ENCODE measurements at places on chromosomes 3 and 15. TPM values are rescaled to one million over a fixed set of nuclear protein-coding genes. Genes with fewer than 3 reads are reported as not detected.

- DNase-seq: no peak
Observed at GRCh38 chr3:95120921-95121320, 1058.1 kb downstream of the NSUN3 start.

DNA sequence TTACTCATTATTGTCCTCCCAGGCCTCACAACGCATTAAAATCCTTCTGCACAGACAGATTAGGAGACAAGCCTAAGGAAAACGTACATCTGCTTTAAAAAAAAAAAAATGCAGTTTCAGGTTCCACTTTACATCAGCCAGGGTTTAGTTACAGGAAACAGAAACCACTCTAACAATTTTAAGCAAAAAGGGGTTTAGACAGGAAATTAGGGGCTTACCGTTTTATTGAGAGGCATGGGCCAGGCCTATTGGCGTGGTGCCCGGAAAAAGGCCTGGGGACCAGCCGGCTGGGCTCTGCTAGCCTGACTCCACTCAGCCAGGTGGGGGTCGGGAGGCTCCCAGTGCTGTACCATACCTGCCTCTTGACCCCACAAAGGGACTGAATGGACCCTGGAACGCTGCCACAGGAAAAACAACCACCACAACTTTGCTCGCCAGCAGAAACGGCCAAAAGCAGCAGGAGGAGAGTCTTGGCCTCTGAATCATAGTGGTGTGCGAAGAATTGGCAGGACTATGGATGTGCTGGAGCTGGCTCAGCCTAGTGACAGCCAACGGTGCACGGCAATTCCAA, 124.3 kb downstream of the CHSY1 start:
- DNase-seq: no peak

DNA sequence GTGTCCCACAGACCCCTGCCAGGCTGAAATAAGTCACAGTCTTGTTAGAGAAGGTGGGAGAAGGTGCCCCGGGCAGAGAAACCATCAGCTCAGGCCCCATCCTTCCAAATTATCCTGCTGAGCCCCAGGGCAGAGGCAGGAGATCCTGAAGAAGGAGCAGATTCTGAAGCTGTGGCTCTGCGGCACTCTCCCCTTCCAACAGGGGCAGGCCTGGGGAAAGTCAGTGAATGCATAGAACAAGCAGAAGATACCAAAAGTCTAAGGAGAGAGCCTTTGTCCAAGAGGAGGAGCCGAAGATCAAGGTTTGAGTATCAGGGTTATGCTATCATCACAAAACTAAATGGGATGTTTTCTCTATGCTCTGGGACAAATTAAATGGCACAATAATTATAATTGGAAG, 249.3 kb downstream of the XXYLT1 start:
- DNase-seq: no peak

- no peak for DNase-seq
Observed at GRCh38 chr3:146894406-146894805, 289.3 kb upstream of the PLSCR5 start.

- no peak for DNase-seq
Observed at GRCh38 chr3:9870978-9871377, 9.1 kb downstream of the CIDEC start.

GRCh38 chr3:89685731-89686130, 578.3 kb downstream of the EPHA3 start:
- no peak for DNase-seq

DNA sequence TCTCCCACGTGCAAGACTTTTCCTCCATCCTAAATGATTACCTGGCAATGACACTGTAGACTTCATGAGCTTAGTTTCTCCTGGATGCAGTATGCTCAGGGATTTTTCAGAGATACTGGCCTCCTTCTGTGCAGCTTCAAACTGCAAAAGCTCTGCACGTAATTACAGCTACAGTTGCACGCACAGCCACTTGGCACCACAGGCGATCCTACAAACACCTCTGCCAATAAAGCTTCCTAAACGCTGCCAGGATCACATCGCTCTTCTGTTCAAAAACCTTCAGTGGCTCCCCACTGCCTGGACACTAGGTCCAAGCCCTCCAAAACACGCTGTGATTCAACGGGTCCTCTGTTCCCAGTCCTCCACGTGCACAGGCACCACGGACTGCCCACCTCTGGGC, 49.5 kb downstream of the NUP210 start:
- no peak for DNase-seq

DNA sequence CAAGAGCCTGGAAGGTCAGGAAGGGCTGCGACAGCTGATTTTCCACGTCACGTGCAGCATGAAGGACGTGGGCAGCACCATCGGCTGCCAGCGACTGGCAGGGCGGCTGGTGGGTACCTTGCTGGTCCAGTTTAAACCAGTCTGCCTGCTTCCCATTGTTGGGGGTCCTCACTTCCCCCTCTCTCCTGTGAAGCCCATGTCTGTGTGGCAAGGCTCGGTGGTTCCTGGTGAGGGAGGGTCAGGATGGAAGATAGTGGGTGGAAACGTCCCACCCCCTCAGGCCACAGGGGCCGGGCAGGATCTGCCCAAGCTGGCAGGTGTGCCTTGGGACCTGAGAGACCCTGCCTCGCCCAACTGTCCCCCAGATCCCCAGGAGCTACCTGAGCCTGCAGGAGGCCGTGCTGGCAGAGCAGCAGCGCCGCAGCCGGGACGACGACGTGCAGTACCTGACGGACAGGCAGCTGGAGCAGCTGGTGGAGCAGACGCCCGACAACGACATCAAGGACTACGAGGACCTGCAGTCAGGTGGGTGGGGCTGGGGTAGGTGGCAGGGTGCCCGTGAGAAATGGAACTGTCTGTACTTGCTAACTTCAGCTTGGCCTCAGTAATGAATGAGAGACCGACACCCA, 108.2 kb downstream of the LRRK1 start:
- DNase-seq: peak; percentile 79

- DNase-seq: no peak
Observed at GRCh38 chr3:48405343-48405881, 24.5 kb downstream of the PLXNB1 start.

- DNase-seq: no peak
Observed at GRCh38 chr3:16239086-16239770, 25.5 kb downstream of the DPH3 start.

DNA sequence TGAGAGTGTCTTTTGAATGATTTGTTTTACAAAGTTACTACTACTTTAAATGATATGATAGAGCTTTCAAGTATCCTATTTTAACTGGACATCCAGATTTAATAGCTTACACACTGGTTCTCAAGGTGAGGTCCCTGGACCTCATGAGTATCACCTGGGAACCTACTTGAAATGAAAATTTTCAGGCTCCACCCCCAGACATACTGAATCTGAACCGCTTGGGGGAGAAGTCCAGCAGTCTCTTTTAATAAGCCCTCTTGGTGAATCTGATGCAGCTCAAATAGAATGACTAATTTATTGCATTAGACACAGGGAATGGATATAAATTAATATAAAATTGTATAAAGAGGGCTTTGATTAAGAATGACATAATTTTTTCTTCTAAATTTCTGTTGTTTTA, 29.4 kb upstream of the SLITRK3 start:
- no peak for DNase-seq

- DNase-seq: no peak
Observed at GRCh38 chr15:70060993-70061305, 36.8 kb downstream of the TLE3 start.

DNA sequence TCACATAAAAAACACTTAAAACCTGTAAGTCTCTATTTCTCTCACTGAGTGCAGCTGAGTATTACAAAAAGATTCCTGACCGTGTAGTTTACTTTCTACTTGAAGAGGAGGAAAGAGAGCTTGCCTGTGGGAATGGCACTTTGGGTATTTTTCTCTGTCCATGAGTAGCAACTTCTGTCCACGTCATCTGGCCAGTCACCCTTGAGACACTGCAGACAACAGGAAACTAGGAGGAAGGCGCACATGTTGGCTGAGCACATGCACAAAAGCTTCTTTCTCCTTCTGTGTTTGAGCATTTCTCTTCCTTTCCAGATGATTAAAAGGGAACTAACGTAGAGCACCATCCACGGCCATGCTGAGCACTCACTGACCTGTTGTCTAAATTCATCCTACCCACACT, 19.7 kb downstream of the STARD5 start:
- DNase-seq: no peak

DNA sequence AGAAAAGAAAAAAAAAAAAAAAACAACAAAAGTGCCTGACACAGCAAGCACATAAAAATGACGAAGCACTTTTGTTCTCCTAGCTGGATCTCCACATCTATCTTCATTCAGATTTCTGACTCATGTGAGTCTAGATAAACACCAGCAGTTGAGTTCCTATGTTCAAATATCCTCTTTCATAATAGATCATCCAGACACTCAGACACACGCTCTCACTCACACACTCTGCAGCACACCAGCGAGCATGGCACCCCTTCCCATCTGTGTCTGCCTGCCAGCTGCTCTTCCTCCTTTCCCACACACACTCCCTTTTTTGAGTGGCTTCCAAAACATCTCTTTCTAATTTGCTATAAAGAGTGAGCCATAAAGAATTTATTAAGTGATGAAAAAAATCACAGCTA, 19.8 kb upstream of the CELF6 start:
- no peak for DNase-seq

GRCh38 chr3:72301779-72302178, 516.8 kb upstream of the PROK2 start:
- no peak for DNase-seq

DNA sequence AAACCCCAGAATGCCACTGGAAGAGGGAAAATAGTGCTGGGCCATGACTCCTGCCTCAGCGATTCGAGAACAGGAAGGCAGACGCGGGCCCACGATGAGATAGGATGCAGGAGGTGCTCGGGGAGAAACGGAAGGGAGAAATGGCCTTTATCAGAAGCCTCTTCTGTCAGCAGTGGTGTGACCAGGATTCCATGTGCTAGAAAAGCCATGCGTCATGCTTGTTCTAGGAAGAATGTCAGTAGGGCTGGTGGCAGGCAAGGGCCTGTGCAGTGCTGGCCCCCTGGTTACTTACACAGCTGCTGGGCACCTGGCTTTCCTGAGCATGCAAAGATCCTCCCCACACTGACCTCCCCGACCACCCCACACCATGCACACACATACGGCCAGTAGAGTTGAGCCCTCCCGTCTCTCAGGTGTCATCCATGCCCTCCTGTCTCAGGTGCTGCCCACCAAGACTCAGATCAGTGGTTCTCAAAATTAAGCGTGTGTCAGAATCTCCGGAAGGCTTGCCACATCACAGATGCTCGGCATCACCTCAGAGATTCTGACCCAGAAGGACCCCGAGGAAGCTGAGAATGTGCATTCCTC, 106.7 kb downstream of the ADAMTS17 start:
- no peak for DNase-seq

- DNase-seq: no peak
Observed at GRCh38 chr3:177491296-177492032, 294.2 kb upstream of the TBL1XR1 start.

- no peak for DNase-seq
Observed at GRCh38 chr3:108511055-108511454, 659 bp upstream of the MYH15 start.

GRCh38 chr3:54547051-54547450, 380.8 kb downstream of the LRTM1 start:
- no peak for DNase-seq

DNA sequence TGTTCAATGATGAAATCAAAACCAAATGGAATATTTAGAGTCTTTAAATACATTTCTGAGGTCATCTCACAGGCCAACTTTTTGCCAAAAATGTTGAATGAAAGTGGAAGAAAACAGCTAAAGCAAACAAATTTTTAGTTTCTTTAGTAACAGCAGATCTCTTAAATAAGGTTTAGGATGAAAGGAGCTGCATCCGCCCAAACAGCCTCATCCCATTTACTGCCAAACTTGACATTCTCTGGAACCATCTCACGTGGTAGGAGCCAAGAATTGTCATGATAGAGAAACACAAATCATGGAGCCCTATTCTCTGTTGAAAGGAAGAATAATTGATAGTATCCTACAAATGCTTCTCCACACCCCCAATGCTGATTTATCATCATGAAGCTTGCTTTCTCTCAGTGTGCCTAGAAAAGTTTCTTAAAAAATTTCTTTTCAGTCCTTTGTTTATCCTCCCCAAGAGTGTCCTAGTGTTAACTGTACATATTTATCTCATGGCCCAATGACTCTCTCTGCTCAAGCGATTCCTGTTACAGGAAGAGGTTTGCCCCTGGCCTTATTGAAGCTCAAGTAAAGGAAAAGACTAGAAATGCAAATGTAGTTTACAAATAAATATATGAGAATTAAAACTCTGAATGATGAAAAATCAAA, 23.4 kb downstream of the SLC9A9 start:
- DNase-seq: peak; percentile 5

Gene FEZF2
- not detected for total RNA-seq

Gene GRAMD1C
- total RNA-seq: 0.33 TPM

Gene CPNE9
- total RNA-seq: 0.42 TPM

Gene CLDN1
- total RNA-seq: 0.92 TPM

Gene FSTL1
- 691 TPM for total RNA-seq

Gene KBTBD13
- total RNA-seq: not detected

Gene TMIE
- not detected for total RNA-seq

Gene NEO1
- 47.9 TPM for total RNA-seq

Gene CAV3
- not detected for total RNA-seq

Gene CSNK1G1
- total RNA-seq: 9.1 TPM
